RPMI7951 (cell line): ENCODE measurements at places on chromosomes 6 and 20. TPM values are rescaled to one million over a fixed set of nuclear protein-coding genes. Genes with fewer than 3 reads are reported as not detected.

The BMP7 gene
- total RNA-seq: 0.96 and 0.98 TPM in 2 replicates

- no peak for DNase-seq
Measured at GRCh38 chr6:165649166-165650137, 13.6 kb downstream of the PDE10A start.

DNA sequence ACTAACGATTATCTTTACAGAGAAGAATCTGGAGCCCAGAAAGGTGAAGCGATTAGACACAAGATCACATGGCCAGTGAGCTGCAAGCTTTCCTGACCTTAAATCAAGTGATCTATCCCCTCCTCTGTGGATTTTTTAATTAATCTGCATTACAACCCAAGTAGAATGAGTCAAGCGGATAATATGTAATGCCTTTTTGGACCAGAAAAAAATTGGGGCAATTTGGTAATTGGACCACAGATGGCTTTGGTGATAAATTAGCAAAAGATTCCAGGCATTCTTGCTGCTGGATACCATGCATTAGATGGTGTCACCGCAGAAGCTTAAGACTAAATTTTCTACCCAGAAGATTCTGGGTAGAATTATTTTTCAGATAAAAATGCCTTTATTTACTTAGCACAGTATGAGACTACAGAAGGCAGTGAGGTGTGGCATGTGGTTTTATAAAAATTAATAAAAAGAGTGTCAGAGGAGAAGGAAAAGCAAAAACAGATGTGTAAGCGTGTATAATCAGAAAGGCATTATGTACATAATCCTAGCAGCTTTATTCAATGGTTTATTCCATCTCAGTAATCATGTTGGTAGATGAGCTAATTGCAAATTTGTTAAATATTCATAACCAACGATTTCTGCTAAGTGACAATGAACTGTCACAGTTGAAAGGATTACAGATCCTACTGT lies 53.9 kb upstream of the PCSK2 start:
- DNase-seq: no peak

DNA sequence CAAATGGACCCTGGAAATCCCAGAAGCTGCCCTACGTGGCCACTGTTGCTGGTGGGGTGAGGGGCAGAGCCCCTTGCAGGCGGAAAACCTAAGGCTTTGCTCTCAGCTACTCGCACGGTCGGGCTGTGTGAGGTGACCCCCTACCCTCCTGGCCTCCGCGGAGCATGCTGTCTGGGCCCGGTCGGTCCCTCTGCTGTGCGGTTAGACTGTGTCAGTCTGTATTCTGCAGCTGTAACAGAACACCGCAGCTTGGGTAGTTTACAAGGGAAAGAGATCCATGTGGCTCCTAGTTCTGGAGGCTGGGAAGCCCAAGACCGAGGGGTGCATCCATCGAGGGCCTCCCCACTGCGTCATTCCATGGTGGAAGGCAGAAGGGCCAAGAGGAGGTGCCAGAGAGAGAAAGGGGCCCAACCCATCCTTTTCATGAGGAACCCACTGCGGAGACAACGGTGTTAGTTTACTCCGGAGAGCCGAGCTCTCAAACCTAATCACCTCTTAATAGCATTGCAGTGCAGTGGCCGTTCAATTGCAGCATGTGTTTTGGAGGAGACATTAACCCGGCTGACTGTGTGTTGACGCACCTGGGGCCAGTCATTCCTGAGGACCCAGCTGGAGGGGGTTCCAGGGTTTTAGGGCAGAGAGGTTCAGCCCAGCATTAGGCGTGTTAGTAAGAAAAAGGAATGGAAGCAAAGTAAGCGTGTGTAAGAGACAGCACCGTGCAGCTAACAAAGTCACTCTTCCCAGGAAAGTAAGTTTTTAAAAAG lies 18.3 kb downstream of the COL9A3 start:
- DNase-seq: no peak

DNA sequence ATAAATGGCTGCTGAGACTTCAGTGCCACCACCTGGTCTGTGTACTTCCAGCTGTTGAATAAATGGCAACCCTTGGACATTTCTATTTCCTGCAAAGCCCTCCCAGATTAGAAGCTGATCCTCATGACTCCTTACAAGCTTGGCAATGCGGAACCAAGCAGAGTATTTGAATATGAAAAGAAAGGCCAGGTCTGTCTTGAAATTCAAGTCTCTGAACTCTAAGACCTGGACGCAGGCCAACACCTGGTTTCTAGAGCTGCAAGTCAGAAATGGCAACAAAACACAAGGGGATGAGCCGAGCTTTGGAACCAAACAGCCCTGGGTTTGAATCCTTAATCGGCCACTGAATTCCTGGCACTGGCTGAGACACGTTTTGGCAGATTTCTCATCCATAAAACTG lies 353.4 kb downstream of the PTPRT start:
- DNase-seq: no peak

DNA sequence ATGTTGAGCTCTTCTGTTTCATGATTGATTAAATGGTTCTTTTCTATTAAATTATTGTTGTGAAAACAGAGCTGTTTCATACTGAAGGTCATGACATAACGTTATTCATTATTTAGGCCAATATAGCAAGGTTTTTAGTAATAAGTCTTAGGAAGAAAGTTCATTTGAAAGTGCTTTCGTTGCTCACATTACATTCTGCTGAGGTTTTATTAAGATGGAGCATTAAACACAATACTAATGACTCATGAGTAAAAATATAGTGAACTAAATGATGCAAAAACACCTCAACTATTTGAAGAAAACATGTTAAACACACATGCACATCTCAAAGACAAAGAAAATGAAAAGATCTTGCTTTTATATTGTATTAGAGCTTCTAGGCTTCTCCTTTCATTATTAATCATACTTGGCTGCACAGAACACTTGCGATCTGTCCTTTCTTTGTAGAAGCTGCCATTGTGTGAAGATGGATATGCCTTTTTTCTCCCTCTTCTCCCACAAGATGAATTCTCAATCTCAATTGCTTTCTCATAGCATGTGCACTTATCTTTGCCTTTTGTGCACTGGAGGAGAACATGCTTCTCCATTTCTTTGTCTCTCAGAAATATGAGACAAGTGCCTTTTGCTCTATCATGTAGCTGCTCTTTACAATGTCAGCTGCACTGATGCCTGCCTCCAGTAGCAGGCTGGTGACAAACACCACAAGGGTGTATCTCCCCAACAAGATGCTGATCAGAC lies 312.4 kb downstream of the PHF3 start:
- no peak for DNase-seq

DNA sequence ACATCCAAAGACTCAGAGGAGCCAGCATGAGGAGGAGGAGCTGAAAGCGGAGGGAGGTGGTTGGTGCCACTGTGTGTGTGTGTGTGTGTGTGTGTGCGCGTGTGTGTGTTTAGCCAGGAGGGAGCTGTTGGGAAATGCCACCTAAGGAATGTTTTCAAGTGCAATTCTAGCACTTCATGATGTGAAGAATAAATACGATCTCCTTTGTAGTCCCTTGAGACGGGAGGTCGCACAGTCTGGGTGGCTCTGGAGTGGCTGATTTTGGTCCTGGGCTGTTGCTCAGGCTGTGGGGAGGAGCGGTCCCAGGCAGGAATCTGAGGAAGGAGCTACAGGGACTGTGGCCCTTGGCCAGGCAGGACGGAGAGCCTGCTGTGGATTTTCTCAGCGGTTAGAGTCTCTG lies 93.7 kb downstream of the PPP1R14C start:
- no peak for DNase-seq

- DNase-seq: peak; percentile 18
Measured at GRCh38 chr6:144265061-144265357, 20.1 kb upstream of the UTRN start.

DNA sequence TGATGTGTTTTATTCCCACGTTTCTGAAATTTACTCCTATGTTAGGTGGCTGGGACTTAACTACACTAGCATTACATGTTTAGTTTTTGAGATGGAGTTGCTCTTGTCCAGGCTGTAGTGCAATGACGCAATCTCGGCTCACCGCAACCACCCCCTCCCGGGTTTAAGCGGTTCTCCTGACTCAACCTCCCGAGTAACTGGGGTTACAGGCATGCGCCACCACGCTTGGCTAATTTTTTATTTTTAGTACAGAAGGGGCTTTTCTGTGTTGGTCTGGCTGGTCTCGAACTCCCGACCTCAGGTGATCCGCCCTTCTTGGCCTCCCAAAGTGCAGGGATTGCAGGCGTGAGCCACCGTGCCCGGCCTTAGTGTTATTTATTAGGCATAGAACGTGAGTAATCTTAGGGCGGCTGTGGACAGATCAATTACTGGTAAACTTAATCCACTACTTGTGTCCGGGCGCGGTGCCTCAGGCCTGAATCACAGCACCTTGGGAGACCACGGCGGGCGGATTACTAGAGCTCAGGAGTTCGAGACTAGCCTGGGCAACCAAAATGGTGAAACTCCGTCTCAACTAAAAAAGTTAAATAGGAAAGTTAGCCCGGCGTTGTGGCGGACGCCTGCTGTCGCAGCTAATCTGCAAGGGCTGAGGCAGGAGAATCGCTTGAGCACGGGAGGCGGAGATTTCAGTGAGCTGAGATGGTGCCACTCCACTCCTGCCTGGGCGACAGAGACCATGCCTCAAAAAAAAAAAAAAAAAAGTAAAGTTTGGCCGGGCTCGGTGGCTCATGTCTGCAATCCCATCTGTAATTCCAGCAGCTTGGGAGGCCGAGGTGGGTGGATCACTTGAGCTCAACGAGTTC lies 123.7 kb upstream of the BTN3A2 start:
- DNase-seq: peak; percentile 63

DNA sequence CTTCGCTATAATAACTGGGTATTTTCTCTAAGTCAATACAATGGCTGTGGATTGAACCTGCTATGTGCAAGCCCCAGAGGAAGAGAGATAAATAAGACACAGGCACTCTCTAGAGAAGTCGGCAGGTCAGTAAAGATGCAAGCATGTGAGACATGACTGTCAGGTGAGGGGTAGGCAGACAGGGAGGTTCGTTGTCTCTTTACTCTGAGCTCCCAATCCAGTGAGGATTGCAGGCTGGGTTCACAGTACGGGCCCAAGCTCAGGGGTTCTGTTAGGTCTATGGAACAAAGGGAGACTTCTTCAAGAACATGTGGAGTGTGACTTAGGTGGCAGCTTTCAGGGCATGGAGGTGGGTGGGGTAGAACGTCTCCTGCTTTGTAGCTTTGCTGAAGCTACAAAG lies 147.2 kb downstream of the PCSK2 start:
- DNase-seq: no peak

- DNase-seq: no peak
Measured at GRCh38 chr6:23952245-23952644, 173.8 kb upstream of the NRSN1 start.

GRCh38 chr6:5565971-5566370 lies 304.7 kb downstream of the FARS2 start:
- DNase-seq: no peak

DNA sequence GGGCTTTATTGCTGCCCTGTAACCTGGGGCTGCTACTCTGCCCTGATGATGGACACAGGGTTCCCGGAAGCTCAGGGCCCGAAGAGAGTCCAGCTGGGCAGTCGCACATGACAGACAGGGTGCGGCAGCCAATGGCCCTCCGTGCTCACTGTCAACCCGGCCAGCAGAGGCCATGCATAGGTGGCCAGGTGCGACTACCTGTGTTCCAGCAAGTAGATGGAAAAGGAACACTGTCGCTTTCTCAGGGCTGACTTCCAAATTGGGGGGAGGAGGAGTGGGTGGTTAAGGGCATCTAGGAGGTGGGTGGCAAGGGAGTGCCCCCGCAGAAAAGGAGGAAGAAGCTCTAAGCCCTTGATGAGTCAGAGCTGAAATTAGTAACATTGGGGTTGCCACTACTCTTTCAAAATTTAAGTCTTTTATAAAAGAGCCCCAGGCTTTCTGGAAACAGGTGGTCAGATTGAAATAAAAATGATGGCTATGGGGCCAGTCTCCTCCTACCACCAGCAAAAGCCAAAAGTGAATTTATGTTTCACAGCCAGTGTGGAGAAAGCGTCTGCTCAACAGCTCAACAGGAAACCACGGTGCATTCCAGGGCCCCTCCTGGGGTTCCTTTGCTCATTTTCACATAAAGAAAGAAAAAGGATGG lies 2.3 kb upstream of the RAMACL start:
- DNase-seq: peak; percentile 65

DNA sequence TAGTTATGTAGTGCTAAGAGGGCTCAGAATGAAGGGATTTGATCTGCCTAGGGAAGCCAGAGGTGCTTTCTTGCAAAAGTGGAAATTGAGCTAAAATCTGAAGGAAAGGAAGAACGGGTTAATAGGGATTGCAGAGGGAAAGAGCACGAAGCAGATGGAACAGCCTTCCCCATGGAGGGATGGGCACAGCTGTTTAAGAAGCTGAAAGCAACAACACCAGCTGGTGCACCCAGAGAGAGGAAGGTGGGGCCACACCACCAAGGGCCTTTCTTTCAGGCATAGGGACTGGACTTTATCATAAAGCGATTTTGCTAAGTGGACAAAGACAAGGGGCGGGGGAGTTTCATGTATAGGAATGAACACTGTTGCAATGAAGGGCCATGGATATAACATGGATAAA lies 65.8 kb upstream of the SNRPB2 start:
- DNase-seq: no peak

DNA sequence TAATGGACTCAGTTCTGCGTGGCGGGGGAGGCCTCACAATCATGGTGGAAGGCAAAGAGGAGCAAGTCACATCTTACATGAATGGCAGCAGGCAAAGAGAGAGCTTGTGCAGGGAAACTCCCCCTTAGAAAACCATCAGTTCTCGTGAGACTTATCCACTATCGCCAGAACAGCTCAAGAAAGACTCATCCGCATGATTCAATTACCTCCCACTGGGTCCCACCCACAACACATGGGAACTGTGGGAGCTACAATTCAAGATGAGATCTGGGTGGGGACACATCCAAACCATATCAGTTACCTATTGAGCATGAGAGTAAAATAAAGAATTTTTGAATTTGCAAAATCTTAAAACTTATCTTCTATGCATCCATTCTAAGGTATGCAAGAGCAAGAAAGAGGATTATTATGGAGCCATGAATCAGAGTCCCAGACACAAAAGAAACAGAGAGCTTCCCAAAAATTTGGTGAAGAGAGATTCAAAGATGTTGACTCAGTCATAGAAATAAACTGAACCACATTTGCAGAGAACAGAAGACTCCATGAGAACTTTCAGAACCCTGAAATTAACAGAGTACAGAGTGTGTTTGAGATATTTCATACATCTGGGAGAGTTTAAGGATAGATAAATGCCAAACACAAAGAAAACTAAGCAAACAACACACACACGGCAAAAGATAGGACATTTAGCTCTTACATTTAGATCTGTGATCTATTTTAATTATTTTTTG lies 17.1 kb upstream of the MOXD1 start:
- DNase-seq: no peak

DNA sequence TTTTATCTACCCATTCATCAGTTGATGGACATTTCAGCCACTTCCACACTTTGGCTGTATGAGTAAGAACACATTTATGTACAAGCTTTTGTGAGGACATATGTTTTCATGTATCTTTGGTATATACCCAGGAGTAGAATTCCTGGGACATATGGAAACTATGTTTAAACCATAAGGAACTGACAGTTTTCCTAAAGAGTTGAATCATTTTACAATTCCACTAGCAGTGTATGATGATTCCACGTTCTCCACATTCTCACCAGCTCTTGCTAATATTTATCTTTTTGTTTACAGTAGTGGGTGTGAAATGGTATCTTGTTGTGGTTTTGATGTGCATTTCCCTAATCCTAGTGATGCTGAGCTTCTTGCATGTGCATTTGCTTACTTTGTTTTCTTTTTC lies 338.1 kb downstream of the PLCB1 start:
- no peak for DNase-seq

- no peak for DNase-seq
Measured at GRCh38 chr20:353166-353565, 6.3 kb downstream of the NRSN2 start.

The FAM162B gene
- total RNA-seq: not detected in 2 replicates

GRCh38 chr6:40931931-40932330 lies 107.1 kb downstream of the UNC5CL start:
- peak; percentile 29 for DNase-seq
